Karpas-422 (cell line): ENCODE measurements at places on chromosomes 16 and 17.

- DNase-seq, result no peak
Observed at GRCh38 chr16:52529226-52529625, 17.7 kb downstream of the TOX3 start.

DNA sequence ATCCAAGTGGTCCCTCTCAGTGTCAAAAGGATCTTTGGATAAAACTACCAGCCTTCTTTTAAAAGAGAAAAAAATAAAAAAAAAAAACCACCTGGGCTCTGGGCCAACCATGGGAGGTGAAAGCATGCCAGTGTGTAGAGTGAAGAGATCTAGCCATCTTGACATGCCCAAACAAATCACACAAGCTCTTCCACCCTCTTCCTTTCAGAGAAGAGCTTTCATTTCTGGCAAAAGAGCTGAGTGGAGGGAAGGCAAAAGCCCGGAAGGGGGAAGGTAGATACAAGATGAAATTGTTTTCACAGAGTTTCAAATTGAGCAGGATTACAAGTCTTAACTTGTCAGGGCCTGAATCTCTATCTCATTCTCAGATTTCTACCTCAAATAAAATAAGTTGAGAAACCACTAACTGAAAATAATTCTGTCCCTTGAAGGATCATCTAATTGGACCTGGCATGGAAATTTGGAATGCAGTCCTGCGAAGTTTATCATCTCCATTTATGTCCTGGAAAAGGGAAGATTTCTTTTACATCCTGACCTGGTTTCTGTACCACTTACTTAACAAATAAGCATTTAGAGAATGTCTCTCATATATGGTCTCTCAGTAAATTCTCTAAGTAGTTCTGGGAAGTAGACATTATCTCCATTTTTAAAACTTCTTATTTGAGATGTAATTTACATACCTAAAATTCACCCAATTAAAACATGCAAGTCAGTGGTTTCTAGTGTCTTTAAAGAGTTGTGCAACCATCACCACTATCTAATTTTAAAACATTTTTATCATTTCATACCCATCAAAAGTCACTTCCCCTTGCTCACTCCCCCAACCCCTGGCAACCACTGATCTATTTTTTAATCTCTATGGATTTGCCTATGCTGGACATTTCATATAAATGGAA is 93.7 kb downstream of the TANGO6 start:
- no peak for DNase-seq

DNA sequence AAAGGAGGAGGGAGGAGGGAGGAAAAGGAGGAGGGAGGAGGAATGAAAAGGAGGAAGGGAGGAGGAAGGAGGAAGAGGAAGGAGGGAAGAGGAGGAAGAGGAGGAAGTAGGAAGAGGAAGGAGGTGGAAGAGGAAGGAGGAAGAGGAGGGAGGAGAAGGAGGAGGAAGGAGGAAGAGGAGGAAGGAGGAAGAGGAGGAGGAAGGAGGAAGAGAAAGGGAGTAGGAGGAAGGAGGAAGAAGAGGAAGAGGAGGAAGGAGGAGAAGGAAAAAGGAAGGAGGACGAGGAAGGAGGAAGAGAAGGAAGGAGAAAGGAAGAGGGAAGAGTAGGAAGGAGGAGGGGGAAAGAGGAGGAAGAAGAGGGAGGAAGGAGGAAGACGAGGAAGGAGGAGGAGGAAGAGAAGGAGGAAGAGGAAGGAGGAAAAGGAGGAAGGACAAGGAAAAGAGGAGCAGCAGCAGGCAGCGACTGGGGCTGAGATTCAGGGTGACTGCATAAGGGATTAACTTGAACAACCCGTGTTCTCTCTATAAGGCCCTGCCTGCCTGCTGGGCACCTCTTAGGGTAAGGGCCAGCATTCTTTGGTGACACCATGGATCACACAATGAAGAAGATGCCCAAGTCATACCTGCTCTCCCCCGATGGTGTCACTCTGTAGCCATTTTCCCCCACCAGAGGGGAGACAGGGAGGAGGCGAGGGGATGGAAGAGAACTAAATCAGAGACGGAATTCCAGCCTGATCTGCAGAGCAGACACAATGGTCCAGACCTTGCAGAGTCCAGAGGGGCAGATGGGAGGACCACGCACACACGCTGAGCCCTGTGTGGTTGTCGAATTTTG is 1.4 kb upstream of the IL34 start:
- DNase-seq, result peak; percentile 48

DNA sequence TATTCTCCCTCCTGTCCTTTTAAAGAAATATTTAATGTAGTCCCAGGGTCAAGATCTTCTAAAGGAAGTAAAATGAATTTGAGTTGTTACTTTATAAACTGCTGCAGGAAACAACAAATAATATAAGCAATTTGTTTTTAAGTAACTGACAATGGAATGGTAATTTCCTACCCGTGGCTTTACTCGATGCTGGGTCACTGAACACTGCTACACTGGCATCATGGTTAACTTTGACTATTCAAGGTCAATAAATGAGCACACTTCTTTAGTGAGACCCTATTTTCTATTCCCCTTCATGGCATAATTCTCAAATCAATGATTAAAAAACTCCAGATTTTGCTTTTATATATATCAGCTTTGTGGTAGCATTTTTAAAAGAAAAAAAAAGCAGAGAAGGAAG is 22.1 kb upstream of the ERCC4 start:
- DNase-seq, result no peak

DNA sequence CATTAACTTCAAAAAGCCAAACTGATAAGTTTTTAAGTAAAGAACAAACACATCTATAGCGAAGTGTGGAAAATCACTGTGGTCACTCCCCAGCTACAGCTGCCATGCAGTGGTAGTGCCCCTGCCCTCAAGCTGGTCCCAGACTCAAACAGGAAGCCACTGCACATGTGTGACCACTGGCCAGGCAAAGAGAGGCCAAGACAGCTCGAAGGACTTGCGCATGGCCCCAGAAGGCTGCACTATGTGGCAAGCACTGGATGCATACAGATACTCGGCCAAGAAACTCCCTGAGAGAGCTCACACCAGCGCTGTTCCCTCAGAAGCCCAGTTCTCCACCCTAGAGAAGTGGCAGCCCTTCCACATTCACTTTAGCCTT is 82.4 kb downstream of the ANKRD11 start:
- no peak for DNase-seq

- no peak for DNase-seq
Observed at GRCh38 chr17:41917192-41917591, 1.6 kb downstream of the ACLY start.

GRCh38 chr17:68576811-68577496 is 24.2 kb downstream of the FAM20A start:
- DNase-seq, result peak; percentile 57

GRCh38 chr16:80466024-80466987 is 74.5 kb upstream of the DYNLRB2 start:
- peak; percentile 92 for DNase-seq

- DNase-seq, result no peak
Observed at GRCh38 chr17:15657868-15658267, 26.2 kb downstream of the TRIM16 start.

- DNase-seq, result no peak
Observed at GRCh38 chr17:10177913-10178505, 20.4 kb downstream of the GAS7 start.

DNA sequence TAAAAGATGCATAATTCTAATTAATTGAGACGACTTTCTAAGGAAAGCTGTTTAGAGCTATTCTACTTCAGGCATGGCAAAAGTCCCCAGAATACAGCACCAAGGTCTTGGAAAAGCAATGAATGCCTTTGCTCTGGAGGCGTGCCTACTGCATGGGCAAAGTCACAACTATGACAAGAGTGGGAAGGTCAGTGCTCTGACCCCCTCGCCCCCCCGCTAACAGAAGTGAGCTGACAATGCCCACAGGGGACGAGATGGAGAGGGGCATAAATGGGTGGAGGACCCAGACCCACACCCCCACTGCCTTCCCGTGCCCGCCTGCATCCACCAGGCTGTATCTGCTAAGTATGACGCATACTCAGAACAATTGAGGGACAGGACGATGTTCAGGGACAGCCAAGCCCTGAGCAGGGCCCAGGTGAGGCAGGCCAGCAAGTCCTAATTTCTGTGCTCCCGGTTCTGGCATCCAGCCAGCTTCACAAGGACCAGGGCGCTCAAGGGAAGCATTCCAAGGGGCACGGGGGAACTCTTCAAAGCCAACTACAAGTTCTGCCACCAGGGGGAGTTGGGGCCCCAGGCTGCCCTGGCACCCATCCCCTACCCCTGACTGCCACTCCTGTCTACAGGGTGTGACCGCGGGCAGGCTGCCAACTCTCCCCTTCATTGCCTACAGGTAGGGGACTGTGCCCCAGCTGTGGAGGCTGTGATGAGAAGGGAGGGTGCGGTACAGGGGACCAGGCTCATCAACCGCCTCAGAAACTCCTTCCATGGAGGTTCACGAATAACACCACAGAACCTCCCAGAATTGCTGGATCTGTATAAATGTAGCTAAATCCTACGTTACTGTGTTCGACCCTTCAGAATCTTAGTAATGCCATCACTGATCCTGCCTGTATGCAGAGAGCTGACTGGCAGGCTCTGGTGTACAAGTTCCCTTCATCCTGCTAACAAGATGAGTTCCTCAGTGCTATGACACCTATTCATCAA is 20.8 kb downstream of the NPRL3 start:
- peak; percentile 88 for DNase-seq

GRCh38 chr16:86952769-86953168 is 364.4 kb downstream of the C16orf95 start:
- DNase-seq, result no peak

- DNase-seq, result no peak
Observed at GRCh38 chr17:27323538-27324215, 29.8 kb downstream of the WSB1 start.

DNA sequence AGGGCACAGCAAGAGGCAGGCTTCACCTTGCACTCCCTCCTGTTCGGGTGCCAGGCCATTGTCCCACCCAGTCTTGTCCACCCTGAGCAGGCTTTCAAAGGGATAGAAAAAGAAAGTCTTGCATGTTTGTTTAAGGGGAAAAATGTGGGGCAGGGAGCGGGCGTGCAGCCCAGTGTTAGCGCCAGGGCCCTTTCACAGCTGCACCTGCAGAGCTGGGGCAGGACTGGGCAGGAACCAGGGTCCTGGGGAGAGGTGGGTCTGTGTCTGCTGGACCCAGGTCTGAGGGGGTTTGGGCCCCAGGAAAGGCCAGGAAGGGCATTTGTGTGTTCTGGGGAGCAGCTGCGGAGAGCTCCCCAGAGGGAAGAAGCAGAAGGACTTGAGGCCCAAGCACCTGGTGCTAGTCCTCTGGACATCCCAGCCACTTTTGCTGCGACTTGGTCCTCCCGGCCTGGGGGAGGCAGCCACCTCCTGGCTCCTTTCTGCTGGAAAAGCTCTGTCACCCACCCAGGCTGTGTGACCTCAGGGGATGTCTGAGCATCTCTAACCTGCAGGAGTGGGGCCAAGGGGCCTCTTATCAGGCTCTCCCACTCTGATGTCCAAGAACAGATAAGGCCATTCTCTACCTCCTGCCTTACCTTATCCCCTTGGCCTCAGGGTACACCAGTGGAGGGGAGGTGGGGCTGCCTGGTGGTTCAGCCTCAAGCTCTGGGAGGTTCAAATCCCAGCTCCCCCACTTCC is 44.7 kb downstream of the PSME3IP1 start:
- no peak for DNase-seq

DNA sequence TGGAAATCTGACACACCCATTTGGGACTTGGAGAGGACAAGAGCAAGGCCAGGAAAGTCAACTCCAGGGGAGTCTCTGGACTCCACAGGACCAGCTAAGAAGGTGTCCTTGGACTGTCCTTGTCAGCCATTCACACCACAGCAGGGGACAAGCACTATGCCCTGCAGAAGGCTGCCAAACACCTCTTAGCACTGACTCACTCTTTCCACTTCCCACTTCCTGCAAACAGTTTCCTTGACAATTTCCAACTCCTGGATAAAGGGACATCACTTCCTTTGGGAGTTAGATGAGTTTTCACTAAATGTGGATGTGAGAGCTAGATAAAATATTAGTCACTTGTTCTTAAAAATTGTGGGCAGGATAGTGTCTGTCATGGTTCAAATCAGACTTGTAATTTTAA is 37.8 kb upstream of the BCAR1 start:
- DNase-seq, result no peak

DNA sequence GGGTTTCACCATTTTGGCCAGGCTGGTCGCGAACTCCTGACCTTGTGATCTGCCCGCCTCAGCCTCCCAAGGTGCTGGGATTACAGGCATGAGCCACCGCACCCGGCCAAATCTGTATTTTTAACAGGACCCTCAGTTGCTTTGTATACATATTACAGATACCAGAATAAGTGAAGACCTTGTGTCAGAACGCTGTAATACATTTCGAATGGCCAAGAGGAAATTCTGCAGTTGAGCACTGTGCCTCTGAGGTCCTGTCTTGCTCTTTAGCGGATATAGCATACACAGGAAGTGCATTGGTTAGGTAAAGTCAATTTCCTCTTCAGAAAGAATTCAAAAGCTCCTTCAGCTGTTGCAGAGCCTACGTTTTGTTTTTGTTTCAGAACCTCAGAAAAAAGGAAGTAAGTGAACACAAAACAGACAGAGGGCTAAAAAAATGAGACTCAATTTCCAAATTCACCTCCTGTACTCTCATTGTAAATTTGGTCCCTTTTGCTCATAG is 15.7 kb downstream of the CRLF3 start:
- DNase-seq, result peak; percentile 80

DNA sequence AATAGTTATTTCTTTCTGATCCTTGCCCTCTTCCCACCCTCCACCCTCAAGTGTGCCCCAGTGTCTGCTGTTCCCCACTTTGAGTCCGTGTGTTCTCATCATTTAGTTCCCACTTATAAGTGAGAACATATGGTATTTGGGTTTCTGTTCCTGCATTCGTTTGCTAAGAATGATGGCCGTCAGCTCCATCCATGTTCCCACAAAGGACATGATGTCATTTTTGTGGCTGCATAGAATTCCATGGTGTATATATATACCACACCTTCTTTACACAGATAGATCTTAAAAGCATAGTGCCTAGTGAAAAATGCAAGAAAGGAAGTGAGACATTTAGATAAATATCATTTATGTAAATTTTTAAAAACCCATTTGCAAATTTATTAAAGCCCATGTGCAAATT is 33.1 kb downstream of the HS3ST2 start:
- DNase-seq, result no peak

- DNase-seq, result no peak
Observed at GRCh38 chr16:57178793-57179212, 7.0 kb downstream of the PSME3IP1 start.

DNA sequence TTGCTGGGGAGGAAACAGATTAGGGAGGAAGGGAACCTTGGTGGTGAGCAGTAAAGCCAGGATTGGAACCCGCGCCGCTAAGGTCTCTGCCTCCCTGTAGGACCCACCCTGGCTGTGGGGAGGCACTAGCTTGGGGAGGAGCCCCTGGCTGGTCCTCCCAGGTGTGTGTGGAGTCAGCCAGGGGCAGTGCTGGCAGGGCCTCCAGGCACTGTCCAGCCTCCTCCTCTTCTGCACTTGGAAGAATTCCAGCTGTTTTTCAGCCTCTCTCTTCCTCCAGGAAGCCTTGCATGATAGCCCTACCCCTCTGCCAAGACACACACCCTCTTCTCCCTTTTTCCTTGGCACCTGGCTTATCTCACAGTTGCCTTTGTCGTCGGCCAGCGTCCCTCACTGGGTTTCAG is 34.8 kb downstream of the TMEM235 start:
- DNase-seq, result no peak
